T-cell (primary cell): ENCODE measurements at places on chromosomes 5 and 9. TPM values are rescaled to one million over a fixed set of nuclear protein-coding genes. Genes with fewer than 3 reads are reported as not detected.
A peak's percentile ranks its signal among the peaks of the same experiment; 100 is the strongest.

- H3K27ac ChIP-seq, result no peak overlapping the region
- no peak for DNase-seq
- H3K36me3 ChIP-seq, result peaks cover 4% of the 10 kb centered on the region
- no peaks in the 10 kb centered on the region for H3K27me3 ChIP-seq
- H3K4me1 ChIP-seq, result peaks cover 2% of the 10 kb centered on the region
- no peak overlapping the region for H3K4me3 ChIP-seq
Measured at GRCh38 chr9:35691757-35692301, 2.1 kb upstream of the TPM2 start.

RNF183 gene
- not detected for total RNA-seq

- DNase-seq, result no peak
- no peak overlapping the region for H3K4me3 ChIP-seq
- H3K27me3 ChIP-seq, result no peaks in the 10 kb centered on the region
- no peaks in the 10 kb centered on the region for H3K36me3 ChIP-seq
Measured at GRCh38 chr5:94761055-94761454, 142.6 kb downstream of the SLF1 start.

SLC6A7 gene
- not detected for total RNA-seq

DNA sequence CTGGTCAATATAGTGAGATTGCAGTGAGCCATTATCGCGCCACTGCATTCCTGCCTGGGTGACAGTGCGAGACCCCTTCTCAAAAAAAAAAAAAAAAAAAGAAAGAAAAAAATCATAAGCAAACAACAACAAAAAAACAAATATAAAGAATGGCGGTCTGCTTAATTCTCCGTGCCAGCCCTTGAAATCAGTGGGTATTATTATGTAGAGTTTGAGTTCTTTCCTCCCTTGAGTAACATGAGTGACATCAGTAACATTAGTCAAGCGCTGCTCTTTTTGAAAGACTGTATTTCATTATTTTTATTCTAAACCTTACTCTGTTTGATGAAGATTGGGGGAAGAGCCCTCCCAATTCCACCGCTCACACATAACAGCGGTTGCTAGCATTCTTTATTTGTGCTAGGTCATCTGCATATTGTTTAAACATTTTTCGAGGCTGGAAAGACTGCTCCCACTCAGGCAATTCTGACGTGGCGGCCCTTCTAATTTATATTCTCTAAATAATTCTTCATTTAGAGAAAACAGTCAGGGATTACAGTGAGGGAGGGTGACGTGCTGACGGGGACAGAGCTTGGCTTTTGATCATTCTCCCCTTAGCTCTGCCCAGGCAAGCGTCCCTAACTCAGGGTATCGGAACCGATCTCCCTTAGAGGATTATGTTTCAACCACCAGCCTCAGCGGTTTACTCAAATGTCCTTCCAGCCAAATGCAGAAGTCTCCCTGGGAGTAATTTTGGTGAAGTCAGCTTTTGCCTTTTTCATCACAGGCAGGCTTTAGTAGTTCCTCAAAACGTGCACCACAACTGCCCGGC, 860 bp upstream of the MARCHF6 start:
- no peak for DNase-seq
- H3K4me3 ChIP-seq, result peak overlapping the region; percentile 77
- peak overlapping the region; percentile 89 for H3K27ac ChIP-seq
- peaks cover 21% of the 10 kb centered on the region for H3K4me1 ChIP-seq

GLT6D1 gene
- total RNA-seq, result not detected

GRCh38 chr5:34474573-34475021, 181.5 kb upstream of the RAI14 start:
- H3K36me3 ChIP-seq, result no peaks in the 10 kb centered on the region
- no peaks in the 10 kb centered on the region for H3K4me1 ChIP-seq
- DNase-seq, result no peak
- H3K27ac ChIP-seq, result no peak overlapping the region
- no peaks in the 10 kb centered on the region for H3K27me3 ChIP-seq

DNA sequence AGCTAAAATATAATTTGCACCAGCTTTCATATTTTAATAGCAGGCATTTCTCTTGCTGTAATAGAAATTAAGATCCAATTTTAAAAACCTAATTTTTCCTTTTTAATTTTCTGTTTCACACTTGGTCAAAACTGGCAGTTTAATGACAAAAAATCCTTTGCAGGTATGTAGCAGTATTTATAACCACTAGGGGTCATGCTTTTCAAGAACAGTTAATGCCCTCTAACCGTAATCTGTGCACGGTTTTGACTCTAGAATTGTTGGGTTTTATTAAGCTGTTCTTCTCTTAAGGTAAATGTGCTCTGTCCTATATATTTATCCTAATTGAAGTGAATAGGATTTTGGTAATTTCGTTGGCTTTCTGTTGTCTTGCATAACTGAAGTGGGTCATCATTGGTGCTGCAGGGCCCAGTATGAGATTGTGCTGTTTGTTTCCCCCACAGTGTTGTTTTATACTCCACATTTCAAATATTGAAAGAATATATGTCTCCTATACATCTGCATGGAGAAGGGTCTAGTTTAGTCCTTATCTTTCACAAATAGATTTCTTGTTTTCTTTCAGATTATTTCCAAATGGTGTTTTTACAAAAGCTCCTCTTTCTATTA, 107.4 kb downstream of the SCAMP1 start:
- H3K36me3 ChIP-seq, result no peaks in the 10 kb centered on the region
- no peak overlapping the region for H3K4me3 ChIP-seq
- H3K4me1 ChIP-seq, result no peaks in the 10 kb centered on the region
- no peak for DNase-seq

OR2Y1 gene
- not detected for total RNA-seq

DNA sequence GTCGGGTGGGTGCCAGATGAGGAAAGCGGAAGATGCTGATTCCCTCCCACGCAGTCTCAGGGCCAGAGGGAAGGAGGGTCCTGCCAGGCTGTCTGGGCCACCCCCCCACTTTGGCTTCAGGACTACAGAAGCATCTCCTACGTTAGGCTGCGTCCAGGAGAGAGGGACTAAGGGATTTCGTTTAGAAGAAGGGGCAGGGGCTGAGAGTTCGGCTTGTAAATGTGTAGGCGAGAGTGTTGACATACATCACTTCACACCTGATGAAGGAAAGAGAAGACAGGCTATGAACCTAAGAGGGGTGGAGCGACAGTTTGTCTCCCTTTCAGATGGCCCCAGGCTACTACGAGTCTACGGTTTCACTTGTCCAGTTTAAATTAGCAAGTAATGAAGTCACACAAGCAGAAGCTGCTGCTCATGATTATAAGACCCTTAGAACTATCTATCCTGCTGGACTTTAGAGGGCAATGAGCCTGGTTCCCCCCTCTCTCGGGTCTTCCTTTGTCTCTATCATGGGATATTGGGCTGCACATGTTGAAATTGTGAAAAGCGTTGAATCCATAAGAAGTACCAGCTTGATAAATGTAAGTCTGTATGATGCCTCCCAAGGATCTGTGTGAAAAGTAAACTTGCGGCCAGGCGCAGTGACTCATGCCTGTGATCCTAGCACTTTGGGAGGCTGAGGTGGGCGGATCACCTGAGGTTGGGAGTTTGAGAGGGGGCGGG, 193.0 kb downstream of the AOPEP start:
- H3K36me3 ChIP-seq, result no peaks in the 10 kb centered on the region
- H3K4me1 ChIP-seq, result no peaks in the 10 kb centered on the region
- no peak overlapping the region for H3K4me3 ChIP-seq
- DNase-seq, result no peak
- no peaks in the 10 kb centered on the region for H3K27me3 ChIP-seq
- H3K27ac ChIP-seq, result no peak overlapping the region

DNA sequence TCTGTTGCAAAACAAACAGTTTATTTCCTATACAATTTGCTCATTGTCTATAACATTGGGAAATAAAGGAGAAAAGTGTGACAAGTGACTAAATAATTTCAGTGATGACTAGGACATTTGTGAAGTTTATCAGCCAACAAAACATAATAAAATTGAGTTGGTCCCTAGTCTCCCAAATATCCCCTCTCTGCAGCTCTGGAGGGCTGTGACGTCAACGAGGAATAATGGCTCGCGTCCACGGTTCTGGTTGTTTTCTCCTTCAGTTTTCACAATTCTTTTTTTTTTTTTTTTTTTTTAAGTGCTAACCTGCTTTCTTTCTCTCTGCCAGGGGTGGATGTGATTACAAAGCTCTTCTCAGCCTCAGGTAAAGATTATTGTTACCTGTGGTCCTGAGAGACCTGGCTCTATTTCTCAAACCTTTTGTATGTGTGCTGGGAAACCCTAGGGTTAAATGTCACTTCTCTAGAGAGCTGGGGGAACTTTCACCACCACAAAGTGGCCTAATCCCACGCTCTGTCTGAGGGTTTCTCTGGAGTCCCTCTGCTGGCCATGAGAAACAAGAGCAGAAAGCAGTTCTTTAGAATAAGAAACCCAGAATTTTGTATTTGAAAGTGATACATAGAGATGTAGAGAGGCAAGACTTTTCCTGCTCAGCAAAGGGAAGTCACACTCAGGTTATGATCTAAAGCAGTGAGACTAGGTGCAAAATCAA, 36.2 kb upstream of the ANKRD55 start:
- DNase-seq, result peak; percentile 51
- H3K4me3 ChIP-seq, result no peak overlapping the region
- H3K27ac ChIP-seq, result no peak overlapping the region
- no peaks in the 10 kb centered on the region for H3K36me3 ChIP-seq
- H3K4me1 ChIP-seq, result peaks cover 7% of the 10 kb centered on the region
- no peaks in the 10 kb centered on the region for H3K27me3 ChIP-seq

GRCh38 chr9:133981958-133982681, 10.0 kb downstream of the VAV2 start:
- no peaks in the 10 kb centered on the region for H3K4me1 ChIP-seq
- H3K27me3 ChIP-seq, result peaks cover 4% of the 10 kb centered on the region
- no peaks in the 10 kb centered on the region for H3K36me3 ChIP-seq
- no peak for DNase-seq

GRCh38 chr9:115444959-115445358, 327.0 kb upstream of the TNC start:
- H3K4me1 ChIP-seq, result no peaks in the 10 kb centered on the region
- no peak overlapping the region for H3K27ac ChIP-seq
- no peak for DNase-seq
- H3K27me3 ChIP-seq, result no peaks in the 10 kb centered on the region

DNA sequence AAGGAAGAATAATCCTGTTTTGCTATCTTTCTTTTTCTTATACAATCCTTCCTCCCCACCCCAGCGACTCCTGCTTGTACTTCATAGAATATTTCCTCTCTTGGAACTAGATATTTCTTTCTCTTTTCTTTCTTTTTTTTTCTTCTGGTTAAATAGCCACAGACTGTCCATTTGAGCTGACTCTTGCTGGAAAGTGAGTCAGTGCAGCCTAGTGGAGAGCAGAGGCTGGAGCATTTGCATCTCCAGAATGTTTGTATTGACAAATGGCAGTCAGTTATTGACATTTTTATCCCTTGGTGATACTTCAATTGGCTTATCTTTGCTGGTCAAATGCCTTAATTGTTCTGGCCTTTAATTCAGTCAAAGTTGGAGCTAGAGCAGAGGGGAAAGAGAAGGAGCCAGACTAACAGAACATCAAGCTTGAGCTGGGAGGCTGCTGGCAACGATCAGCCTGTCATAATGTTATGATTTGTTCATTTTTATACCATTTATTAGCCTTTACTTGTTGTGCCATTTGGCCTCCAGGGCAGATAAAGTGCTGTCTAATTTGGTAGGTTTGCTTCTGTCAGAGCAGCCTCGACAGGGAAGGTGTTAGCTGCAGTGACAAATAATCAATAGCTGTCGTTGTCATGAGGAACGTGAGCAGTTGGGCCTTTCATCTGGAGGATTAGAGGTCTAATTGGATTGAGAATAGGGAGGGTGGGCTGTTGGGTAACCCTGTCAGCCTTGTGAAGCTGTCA, 69.0 kb downstream of the INVS start:
- no peak overlapping the region for H3K4me3 ChIP-seq
- H3K27me3 ChIP-seq, result no peaks in the 10 kb centered on the region
- H3K36me3 ChIP-seq, result no peaks in the 10 kb centered on the region
- no peak overlapping the region for H3K27ac ChIP-seq
- H3K4me1 ChIP-seq, result no peaks in the 10 kb centered on the region
- no peak for DNase-seq

DNA sequence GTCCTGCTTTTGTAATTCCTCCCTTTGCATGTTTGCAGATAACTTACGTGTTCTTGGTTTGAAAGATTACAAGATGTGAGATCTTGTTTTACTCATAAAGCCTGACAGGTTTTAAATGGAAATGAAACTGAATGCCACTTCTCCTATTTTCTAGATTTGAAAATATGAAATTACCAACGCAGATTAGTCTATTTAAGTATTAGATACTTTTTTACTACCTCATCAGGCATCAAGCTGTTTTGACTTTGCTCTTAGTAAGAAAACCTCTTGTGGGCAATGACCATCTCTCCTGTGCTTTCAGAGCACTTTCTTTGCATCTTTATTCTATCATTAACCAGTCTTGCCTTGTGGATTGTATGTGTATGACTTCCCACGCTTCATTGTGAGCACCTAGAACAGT, 3.5 kb downstream of the DMXL1 start:
- H3K36me3 ChIP-seq, result no peaks in the 10 kb centered on the region
- H3K4me3 ChIP-seq, result no peak overlapping the region
- DNase-seq, result no peak
- H3K27ac ChIP-seq, result no peak overlapping the region

GRCh38 chr5:73233461-73234203, 60.6 kb downstream of the TMEM174 start:
- H3K36me3 ChIP-seq, result no peaks in the 10 kb centered on the region
- no peak overlapping the region for H3K27ac ChIP-seq
- H3K4me1 ChIP-seq, result no peaks in the 10 kb centered on the region
- DNase-seq, result no peak

TAF11L12 gene
- not detected for total RNA-seq

TAF1L gene
- total RNA-seq, result not detected

DBH gene
- total RNA-seq, result 0.32 TPM

ANKRD34B gene
- not detected for total RNA-seq

ANKRD31 gene
- 0.79 TPM for total RNA-seq

GRCh38 chr5:60529001-60529400, 171.0 kb downstream of the DEPDC1B start:
- H3K4me3 ChIP-seq, result no peak overlapping the region
- H3K4me1 ChIP-seq, result peaks cover 11% of the 10 kb centered on the region
- DNase-seq, result no peak
- H3K36me3 ChIP-seq, result no peaks in the 10 kb centered on the region
- no peaks in the 10 kb centered on the region for H3K27me3 ChIP-seq
- H3K27ac ChIP-seq, result no peak overlapping the region

PLGRKT gene
- 19.3 TPM for total RNA-seq

DNA sequence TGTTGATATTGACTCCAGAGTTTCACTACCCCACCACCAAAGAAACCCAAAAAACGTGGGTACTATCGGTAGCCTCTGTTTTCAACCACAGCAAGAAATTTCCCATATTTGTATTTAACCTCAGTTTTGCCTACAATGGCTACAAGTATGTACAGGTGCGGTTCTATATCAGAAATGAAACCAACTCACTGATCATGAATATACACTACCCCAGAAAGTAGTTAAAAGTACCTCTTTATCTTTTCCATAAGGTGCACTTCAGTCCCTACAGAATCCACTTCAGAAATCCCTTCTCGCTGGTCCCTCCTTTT, 140.6 kb upstream of the SLC12A2 start:
- H3K4me1 ChIP-seq, result no peaks in the 10 kb centered on the region
- no peak overlapping the region for H3K4me3 ChIP-seq
- no peaks in the 10 kb centered on the region for H3K36me3 ChIP-seq
- DNase-seq, result no peak
- H3K27me3 ChIP-seq, result no peaks in the 10 kb centered on the region

- H3K27ac ChIP-seq, result no peak overlapping the region
- H3K36me3 ChIP-seq, result no peaks in the 10 kb centered on the region
- H3K27me3 ChIP-seq, result no peaks in the 10 kb centered on the region
- H3K4me3 ChIP-seq, result no peak overlapping the region
Measured at GRCh38 chr5:8188874-8189565, 320.1 kb downstream of the MTRR start.

NPR3 gene
- 0.54 TPM for total RNA-seq

- peaks cover 20% of the 10 kb centered on the region for H3K27me3 ChIP-seq
- no peak for DNase-seq
- peak overlapping the region; percentile 49 for H3K4me3 ChIP-seq
- H3K36me3 ChIP-seq, result no peaks in the 10 kb centered on the region
Measured at GRCh38 chr5:161547738-161548486, 1.4 kb upstream of the GABRB2 start.
